ENCODE measurements at places on chromosomes 1 and 21. TPM values are rescaled to one million over a fixed set of nuclear protein-coding genes. Genes with fewer than 3 reads are reported as not detected.

DNA sequence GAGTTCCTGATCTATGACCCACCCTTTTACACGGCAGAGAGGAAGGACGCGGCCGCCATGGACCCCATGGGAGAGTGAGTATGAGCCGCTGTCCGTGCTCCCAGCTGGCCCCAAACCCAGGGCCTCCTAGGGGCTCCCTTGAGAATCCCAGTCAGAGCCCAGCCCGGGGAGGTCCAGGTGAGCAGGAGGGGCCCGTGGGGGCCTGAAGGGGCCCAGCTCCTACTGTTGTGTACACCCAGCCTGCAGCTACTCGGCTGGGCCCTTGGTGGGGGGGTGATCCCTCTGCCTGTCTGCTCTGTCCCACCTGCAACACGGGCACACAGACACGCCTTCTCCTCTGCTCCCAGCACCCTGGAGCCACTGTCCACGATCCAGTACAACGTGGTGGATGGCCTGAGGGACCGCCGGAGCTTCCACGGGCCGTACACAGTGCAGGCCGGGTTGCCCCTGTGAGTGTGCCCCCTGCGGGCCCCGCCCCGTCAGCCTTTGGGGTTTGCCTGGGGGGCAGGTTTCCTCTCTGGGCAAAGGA, 28.6 kb upstream of the LRRC3 start:
- DNase-seq: peak; percentile 67

DNA sequence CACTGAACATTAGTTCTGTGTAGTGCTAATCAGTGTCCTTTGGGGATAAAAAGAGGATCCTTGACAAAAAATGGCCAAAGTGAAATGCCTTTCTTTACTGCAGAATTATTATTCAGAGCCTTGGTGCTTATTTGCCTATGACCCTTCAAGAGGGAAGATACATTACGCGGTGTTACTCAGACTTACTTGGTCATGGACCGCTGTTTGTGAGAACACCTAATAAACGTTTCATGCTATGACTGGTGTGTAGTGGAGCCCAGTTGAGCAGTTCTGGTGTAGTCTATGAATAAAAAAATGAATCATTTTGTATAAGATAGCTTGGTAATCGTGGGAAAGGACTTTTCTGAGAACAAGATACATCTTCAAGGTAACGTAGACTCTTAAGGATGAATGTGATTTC, 8.3 kb downstream of the NFYC start:
- no peak for DNase-seq

DNA sequence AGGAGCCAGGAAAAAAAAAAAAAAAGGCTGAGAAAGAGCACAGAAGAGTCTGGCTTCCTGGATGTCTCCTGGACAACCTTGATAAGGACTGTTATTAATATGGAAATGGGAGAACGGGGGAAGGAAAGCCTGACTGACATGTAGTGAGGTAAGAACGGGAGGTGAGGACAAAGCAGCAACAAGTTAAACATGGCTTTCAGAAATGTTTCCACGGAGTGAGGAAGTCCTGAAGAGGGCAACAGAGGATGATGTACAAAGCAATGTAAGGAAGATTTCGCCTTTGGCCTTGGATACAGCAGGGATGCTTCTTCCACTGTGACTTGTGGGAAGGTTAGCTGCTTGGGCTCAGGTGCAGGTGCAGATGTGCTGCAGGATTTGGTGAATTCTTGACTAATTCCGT, 11.9 kb upstream of the NIBAN1 start:
- no peak for DNase-seq

DNA sequence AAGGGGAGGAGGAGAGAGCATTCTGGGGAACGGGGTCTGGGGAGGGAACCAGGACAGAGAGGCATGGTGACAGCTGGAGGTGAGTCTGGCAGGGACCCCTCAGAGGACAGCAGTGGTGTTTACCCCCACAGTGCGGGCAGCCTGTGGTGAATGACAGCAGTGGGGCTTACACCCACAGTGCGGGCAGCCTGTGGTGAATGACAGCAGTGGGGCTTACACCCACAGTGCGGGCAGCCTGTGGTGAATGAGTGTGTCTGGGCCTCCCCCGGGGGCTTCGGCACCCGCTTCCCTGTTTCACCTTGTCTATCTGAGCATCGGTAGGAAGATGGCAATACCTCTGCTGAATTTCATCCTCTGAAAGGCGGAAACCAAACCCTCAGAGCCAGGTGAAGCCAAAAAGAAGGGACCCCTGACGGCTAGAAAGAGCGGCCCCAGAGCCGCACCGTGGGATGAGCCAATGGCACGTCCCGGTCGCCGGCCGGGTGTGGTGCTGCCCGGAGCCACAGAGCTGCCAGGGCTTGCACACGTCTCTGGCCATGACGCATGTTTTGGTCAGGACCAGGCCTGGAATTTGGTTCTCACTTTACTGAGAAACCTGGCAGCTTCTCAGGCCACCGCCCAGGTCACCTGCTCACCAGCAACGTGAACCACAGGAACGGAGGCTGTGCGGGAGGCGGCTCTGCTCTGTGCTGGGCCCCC, 54.1 kb downstream of the SIK1 start:
- no peak for DNase-seq

- no peak for DNase-seq
These were observed 91.5 kb downstream of the MRPL39 start for GRCh38 chr21:25515484-25516405.

DNA sequence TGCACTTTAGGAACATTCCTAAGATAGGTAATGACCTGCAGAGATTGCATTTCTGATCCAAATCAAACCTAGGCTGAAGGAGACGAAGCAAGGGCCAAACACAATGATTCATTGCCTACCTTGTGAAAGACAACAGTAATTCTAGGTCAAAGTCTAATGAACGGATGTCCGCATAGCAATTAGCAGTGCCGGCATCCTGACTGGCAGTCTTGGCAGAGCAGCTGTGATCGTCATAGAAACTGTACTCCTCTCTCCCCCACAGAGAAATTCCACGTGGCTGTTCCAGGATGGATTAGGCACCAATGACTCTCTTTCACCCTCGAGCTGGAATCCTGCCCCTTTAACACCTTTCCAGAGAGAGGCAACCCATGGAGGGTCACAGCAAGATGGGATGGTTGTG, 28.9 kb upstream of the VAV3 start:
- no peak for DNase-seq

GRCh38 chr1:198318085-198318484, 161.3 kb downstream of the NEK7 start:
- no peak for DNase-seq

GRCh38 chr1:183278739-183279591, 92.9 kb downstream of the LAMC2 start:
- DNase-seq: peak; percentile 74

DNA sequence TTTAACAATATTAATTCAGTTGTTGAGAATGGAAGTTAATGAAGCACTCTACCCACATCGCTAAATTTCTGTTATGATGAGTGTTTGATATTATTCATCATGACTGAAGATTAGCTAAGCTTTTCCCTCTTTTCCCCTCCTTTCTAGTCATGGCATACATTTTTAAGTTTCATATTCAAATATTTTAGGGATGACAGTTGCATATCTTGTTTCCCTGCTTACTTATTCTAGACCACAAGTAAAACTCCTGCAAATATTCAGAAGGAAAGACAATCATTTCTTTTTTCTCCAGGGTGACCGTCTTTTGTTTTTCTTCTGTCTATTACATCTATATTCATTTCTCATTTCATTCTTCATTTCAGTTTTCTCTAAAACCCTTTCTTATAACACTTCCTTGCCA, 906.0 kb downstream of the ADGRL2 start:
- DNase-seq: no peak

DNA sequence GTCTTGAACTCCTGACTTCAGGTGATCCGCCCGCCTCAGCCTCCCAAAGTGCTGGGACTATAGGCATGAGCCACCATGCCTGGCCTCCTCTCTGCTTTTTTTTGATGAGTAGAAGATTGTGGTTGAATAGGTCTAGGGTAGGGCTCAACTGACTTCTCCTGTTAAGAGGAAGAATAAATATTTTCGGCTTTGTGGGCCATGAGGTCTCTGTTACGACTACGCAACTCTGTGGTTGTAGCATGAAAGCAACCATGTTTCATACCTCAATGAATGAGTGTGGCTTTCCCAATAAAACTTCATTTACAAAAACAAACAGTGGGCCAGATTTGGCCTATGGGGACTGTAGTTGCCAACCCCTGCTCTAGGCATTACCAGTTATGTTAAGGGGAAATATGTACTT, 67.8 kb downstream of the NID1 start:
- no peak for DNase-seq

DNA sequence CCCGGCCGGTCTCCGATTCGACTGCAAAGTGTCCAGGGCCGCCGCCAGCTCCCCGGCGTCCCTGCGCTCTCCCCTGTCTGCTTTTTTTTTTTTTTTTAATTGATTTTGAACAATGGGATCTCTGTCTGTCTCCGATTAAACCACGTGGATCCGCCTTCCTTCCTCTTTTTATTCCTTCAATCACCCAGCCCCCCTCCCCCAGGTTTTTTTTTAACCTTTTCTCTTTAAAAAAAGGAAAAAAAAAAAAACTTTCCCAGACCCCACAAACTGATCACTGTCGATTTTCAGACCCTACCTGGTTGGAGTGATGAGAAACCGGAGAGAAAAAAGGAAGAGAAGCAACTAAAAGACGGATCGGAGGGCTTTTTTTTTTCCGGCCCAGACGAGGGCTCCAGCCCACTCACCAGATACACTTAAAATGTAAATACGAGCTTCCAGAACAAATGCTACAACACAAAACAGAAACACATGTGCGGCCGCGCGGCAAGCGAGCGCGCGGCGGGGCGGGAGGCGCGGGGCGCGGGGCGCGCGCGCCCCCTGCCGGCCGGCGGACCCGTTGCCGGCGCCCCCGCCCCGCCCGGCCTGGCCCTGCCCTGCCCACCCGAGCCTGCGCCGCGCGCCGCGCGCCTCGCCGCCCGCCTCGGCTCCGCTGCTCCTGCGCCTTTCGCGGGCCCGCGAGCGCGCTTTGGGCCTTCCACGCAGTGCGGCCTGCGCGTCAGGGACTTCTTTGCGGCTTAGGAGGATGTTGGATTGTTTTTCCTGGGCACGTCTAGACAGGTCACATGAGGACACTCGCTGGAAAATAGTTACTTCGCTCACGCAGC, at the start of gene RCC2:
Gene RCC2, minus strand, starts transcription at position 428 of the 824 bp plus-strand sequence. CDS start 1,163 bp downstream, outside the sequence.
- peak; percentile 79 for DNase-seq

GRCh38 chr1:153735090-153735420, 7.2 kb downstream of the INTS3 start:
- DNase-seq: no peak

DNA sequence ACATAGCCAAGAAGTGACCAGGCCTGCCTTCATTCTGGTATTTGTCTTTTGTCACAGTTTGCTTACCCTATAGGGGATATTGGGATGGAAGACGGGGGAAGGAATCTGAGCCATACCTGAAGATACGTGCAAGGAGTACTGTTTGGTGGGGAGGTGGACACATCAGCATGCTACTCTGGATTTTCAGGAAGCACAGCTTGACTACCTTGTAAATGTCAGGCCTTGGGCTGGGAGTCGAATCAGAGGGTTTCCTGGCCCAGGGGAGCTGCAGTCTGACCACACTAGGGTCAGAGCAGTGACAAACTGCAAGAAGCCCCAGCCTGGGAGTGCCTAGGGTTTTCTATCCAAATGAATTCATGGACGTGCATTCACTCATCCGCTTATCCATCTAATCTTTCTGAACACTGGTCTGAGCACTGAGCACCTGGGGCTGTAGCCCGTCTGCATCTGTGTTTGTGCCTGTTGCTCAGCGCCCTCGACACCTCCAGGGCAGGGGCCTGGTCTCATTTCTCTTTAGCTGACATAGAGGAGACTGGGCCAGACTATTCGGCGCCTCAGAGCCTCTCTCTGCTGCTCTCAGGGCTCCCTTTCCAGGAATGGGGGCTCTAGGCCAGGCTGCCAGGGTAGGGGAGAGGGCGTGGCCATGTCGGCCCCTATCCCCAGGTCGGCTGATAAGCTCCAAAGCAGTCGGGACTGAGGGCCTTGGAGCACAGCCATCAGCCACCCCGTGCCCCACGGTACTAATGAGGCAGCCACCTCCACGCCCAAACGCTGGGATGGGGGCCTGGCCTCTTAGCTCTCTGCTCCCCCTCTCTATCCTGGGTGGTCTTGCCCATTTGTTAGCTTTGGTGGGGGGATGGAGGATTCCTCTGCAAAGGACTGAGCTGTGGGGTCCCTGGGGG, 47.0 kb upstream of the SLC2A1 start:
- DNase-seq: no peak

DNA sequence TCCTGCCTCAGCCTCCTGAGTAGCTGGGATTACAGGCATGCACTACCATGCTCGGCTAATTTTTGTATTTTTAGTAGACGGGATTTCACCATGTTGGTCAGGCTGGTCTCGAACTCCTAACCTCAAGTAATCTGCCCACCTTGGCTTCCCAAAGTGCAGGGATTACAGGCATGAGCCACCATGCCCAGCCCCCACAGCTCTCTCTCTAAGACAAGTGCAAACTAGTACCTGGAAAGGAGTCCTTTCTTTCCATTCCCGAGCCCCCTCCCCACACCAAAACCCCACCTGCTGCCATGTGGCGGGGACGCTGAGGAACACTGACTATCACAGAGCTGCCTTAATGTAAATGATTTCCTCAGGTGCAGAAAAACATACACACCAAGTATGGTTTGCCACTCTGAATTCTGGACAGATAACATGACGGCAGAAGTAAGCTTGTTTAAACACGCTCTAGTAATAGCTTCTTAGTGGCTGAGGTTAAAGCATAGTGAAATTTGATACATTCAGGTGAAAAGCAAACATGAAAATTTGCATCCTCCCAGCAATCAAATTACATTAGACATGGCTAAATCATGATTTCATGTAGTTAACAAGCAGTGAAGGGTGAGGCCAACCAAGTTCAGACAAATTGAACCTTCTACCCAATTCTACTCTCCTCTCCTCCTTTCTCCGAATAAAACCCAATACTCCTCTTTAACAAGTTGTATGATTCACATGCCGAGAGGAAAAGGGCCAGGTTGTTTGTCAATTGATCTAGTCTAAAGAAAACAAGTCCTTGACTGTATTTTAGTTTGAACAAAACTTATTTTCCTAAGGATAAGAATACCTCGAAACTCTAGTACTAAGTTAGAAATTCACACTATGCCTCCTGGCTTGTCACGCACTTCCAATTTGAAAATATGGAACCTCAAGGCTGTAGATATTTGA, 19.8 kb downstream of the ERRFI1 start:
- no peak for DNase-seq

TNFRSF4 gene
- 4.3 TPM for total RNA-seq

S100A4 gene
- total RNA-seq: 107 TPM

S100A6 gene
- 418 TPM for total RNA-seq

PALMD gene
- 67.0 TPM for total RNA-seq

RGS1 gene
- total RNA-seq: 2.6 TPM
